ENCODE measurements at places on chromosomes 2 and 18. TPM values are rescaled to one million over a fixed set of nuclear protein-coding genes. Genes with fewer than 3 reads are reported as not detected.

Gene TCF4
- 4.8 TPM for total RNA-seq

Gene EPB41L3
- 1.9 TPM for total RNA-seq

Gene TLX2
- 1.5 TPM for total RNA-seq

Gene COLEC12
- not detected for total RNA-seq

DNA sequence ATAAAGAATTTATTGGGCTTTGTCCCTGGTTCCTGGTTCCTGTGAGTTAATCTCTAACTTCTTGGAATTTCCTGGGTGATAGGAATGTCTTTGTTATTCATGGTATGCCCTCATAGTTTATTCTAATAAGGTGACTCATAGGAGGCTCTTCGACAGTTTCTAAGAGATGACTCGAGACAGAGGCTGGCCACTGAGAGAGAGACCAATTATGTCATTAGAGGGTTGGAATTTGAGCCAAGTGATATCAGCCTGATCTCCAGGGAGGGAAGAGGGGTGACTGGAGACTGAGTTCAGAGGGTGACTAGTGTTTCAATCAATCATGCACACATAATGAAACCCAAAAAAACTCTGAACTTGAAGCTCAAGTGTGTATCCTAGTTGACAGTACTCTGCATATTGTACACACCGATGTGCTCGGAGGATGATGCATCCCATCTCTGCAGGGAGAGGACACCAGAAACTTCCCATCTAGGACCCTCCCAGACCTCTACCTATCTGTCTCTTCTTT lies 185.7 kb downstream of the MTCL1 start:
- H3K4me1 ChIP-seq, result no peaks in the 10 kb centered on the region
- H3K4me3 ChIP-seq, result no peak overlapping the region
- peaks cover 4% of the 10 kb centered on the region for H3K27me3 ChIP-seq
- DNase-seq, result no peak

GRCh38 chr2:9552219-9553178 lies 3.1 kb downstream of the ADAM17 start:
- no peaks in the 10 kb centered on the region for H3K27me3 ChIP-seq
- DNase-seq, result no peak
- H3K27ac ChIP-seq, result peak overlapping the region; percentile 99
- peaks cover 49% of the 10 kb centered on the region for H3K4me1 ChIP-seq
- H3K4me3 ChIP-seq, result peak overlapping the region; percentile 82

- H3K27ac ChIP-seq, result no peak overlapping the region
- H3K27me3 ChIP-seq, result no peaks in the 10 kb centered on the region
- no peaks in the 10 kb centered on the region for H3K36me3 ChIP-seq
- no peak overlapping the region for H3K4me3 ChIP-seq
- H3K4me1 ChIP-seq, result no peaks in the 10 kb centered on the region
- no peak for DNase-seq
Observed at GRCh38 chr2:75982719-75983118, 272.0 kb upstream of the GCFC2 start.

DNA sequence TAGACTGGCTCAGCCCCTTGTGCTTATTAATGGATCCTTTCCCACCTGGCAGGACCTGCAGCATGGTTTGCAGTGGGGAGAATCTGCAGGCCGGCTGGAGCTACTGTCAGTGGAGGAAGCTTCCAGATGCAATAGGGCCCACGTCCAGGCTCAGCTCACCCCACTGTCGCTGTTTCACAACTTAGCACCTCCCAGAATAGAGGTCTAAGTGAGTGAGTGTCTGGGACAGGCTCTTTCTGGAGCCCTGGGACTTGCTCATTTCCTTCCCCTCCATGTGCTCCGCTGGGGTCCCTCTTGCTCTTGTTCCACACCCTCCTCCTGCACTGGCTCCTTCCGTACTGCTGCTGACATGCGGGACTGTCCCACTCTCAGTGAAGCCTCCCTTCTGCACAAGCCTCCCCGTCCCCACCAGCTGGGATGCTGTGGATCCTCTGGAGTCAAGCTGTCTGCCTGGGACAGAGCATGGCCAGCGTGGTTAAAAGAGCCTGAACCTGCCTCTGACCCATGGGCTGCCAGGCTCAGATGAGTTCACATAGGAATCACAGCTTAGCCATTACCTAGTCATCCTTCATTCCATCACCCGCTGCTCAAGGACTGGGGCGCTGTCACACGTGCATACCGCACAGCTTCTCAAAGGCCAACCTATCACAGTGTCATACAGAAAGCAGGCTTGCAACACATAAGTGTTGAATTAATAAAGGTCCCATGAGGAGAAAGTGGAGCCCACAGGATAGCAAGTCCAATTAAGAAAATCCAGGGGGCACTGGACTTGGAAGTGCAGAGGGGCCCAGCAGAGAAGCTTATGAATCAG lies 135.9 kb downstream of the ACKR3 start:
- H3K36me3 ChIP-seq, result peaks cover 2% of the 10 kb centered on the region
- no peaks in the 10 kb centered on the region for H3K4me1 ChIP-seq
- peaks cover 13% of the 10 kb centered on the region for H3K27me3 ChIP-seq
- H3K27ac ChIP-seq, result no peak overlapping the region
- DNase-seq, result no peak

GRCh38 chr18:23701544-23702064 lies 12.4 kb downstream of the LAMA3 start:
- no peak overlapping the region for H3K27ac ChIP-seq
- H3K36me3 ChIP-seq, result peaks cover 4% of the 10 kb centered on the region
- DNase-seq, result no peak

GRCh38 chr2:622357-622756 lies 54.8 kb downstream of the TMEM18 start:
- no peak for DNase-seq
- no peak overlapping the region for H3K4me3 ChIP-seq
- no peaks in the 10 kb centered on the region for H3K4me1 ChIP-seq
- H3K27ac ChIP-seq, result no peak overlapping the region

DNA sequence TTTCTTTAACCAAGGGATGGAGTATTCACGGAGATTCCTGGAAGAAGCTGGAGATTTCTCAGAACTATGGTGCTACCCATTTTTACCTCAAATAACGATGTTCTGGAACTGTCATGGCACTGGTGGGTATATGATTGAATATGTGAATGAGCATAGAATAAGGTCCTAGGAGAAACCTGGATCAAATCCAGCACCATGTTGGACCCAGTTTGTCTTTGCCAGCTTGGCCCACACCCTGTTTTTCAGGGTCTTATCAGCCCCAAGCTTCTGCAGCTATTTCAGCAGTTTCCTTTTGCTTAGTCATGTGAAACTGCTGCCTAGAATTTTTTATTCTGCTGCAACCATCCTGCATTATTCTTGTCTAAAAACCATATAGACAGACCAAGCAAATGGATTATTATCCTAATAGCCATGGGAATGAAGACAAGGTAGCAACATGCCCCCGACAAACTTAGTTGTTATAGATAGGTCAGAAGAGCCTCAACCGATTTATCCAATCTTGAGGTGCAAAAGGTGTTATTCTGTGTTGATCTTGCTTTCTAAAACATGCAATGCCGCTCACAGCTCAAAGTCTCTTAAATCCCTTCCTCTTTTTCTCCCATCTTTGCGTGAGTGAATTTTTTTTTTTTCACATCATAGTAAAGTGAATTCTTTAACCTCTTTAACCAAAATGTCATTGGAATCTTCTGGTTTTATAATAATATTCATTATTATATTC lies 133.6 kb downstream of the PRPF40A start:
- no peaks in the 10 kb centered on the region for H3K36me3 ChIP-seq
- H3K27ac ChIP-seq, result no peak overlapping the region
- H3K27me3 ChIP-seq, result peaks cover 42% of the 10 kb centered on the region

DNA sequence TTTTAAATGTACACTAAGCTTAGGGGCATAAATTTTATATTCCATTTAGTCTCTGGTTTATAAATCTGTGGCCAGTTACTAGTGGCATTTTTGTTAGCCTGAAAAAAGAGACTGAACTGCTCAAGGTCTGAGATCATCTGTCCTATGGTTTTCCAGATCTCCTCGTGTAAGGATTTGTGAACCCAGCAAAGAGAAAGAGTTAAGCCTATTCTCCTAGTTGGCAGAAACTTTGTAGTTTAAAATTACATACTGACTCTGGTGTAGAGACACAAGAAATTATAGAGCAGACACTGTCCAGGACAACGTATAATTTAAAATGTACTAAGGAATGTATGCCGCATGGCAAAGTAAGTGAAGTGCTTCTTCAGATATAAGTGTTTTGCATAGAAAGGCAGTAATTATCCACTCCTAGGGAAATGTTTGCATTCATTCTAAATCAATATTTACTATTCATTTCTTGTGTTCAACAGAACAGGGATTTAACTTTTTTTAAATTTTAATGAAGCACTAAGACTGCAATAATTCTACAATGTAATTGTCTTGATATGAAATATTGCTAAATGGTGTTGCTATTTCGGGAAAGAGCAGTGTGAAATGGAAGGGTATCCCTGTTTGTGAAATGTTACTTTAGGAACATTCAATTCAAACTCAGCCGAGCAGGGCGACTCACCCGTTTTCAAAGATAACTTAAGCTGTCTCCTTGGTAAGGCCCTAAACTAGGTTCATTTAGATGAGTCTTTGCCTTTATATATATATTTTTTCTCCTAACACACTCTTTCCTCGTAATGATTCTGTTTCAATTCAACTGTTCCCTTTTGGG lies 508.4 kb upstream of the ZEB2 start:
- DNase-seq, result no peak
- H3K27me3 ChIP-seq, result no peaks in the 10 kb centered on the region
- no peak overlapping the region for H3K4me3 ChIP-seq
- no peaks in the 10 kb centered on the region for H3K4me1 ChIP-seq

DNA sequence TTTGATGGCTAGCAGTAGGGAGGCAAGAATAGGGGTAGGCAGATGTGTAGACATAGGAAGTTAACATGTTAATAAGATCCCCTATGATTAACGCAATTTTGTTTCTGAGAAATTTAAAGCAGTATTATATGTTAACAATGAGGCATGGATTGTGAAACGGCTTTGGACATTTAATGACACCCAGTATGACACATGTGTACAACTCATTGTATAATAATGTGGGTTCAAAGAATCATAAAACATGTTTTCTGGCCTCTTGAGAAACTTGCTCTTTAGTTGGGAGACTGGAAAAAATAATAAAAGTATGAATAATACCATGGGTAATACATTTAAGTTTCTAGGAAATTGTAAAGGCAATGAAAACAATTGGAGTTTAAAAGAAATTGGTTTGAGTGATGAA lies 332.1 kb upstream of the CDH20 start:
- no peak for DNase-seq
- H3K27ac ChIP-seq, result no peak overlapping the region
- no peaks in the 10 kb centered on the region for H3K4me1 ChIP-seq
- no peaks in the 10 kb centered on the region for H3K36me3 ChIP-seq
- no peaks in the 10 kb centered on the region for H3K27me3 ChIP-seq

GRCh38 chr2:65885266-65885665 lies 452.9 kb upstream of the SPRED2 start:
- H3K27me3 ChIP-seq, result no peaks in the 10 kb centered on the region
- H3K4me1 ChIP-seq, result no peaks in the 10 kb centered on the region
- no peak overlapping the region for H3K27ac ChIP-seq
- DNase-seq, result no peak
- no peaks in the 10 kb centered on the region for H3K36me3 ChIP-seq
- H3K4me3 ChIP-seq, result no peak overlapping the region

DNA sequence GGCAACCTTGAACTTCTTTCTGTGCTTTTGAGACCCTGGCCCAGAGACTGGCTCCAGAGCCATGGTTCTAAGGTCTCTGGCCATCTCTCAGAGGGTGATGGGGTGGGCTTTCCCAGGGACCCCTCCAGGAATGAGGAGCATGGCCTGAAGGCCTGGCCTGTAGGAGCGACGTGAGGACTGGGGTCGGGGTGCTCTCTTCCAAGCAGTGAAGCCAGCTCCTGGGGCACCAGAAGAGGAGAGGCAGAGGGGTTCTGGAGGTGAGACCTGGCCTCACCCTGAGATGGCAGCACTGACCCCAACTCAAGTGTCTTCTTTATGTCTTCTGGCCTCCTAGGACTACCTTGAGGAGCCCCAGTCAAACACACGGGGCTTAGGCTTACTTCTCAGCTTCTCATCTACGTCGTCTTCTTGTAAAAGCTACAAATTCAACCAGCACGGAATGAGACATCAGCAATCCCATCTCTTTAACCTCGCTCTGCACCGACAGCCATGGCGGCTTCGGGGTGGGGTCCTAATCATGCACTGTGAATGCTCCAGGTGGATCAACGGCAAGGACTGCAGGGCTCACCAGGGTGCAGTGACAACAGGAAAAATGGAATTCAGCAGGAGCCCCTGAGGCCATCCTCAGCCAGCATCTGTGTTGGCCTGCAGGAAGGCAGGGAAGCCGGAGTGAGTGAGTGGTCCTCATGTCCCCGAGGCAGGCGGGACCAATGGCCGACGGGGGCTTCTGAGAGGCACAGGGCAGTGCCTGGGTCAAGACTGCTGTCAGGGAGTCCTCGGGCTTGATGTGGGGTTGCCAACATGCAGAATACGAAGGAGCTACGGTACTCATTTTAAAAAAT lies 214.1 kb downstream of the HDAC4 start:
- peak overlapping the region; percentile 9 for H3K27ac ChIP-seq
- H3K4me1 ChIP-seq, result peaks cover 5% of the 10 kb centered on the region
- H3K27me3 ChIP-seq, result no peaks in the 10 kb centered on the region

DNA sequence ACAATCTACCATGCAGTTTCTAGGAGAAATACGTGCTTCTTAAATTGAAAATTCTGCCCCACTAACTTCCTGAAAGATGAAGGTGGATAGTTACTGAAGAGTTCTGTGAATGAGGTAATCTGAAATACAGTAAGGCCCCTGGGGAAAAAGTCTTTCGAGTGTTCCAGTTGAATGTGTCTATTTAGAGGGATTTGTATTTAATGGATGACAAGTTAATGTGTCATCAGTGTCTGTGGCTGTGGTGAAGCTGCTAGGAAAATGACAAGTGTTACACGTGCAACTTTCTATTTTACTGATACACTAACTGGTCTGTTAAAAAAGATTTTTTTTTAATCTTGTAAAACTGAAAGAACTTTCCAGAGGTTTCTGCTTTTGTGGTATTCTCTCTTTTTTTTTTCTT lies 384.6 kb downstream of the STK39 start:
- no peak for DNase-seq
- no peak overlapping the region for H3K4me3 ChIP-seq
- no peaks in the 10 kb centered on the region for H3K36me3 ChIP-seq
- no peaks in the 10 kb centered on the region for H3K4me1 ChIP-seq
- H3K27me3 ChIP-seq, result peaks cover 16% of the 10 kb centered on the region

GRCh38 chr18:789397-789796 lies 22.6 kb downstream of the YES1 start:
- no peaks in the 10 kb centered on the region for H3K27me3 ChIP-seq
- no peaks in the 10 kb centered on the region for H3K36me3 ChIP-seq
- peaks cover 8% of the 10 kb centered on the region for H3K4me1 ChIP-seq
- no peak for DNase-seq
- H3K27ac ChIP-seq, result no peak overlapping the region

- no peak for DNase-seq
- no peak overlapping the region for H3K27ac ChIP-seq
- no peak overlapping the region for H3K4me3 ChIP-seq
- H3K36me3 ChIP-seq, result no peaks in the 10 kb centered on the region
Observed at GRCh38 chr2:101188683-101189405, 37.7 kb upstream of the TBC1D8 start.

- no peaks in the 10 kb centered on the region for H3K4me1 ChIP-seq
- H3K36me3 ChIP-seq, result no peaks in the 10 kb centered on the region
- peaks cover 21% of the 10 kb centered on the region for H3K27me3 ChIP-seq
- H3K4me3 ChIP-seq, result no peak overlapping the region
- H3K27ac ChIP-seq, result no peak overlapping the region
- no peak for DNase-seq
Observed at GRCh38 chr2:19652811-19653210, 249.0 kb downstream of the TTC32 start.

Data from T-helper 17 cell (primary cell).